ENCODE measurements at places on chromosomes 11 and 22.

DNA sequence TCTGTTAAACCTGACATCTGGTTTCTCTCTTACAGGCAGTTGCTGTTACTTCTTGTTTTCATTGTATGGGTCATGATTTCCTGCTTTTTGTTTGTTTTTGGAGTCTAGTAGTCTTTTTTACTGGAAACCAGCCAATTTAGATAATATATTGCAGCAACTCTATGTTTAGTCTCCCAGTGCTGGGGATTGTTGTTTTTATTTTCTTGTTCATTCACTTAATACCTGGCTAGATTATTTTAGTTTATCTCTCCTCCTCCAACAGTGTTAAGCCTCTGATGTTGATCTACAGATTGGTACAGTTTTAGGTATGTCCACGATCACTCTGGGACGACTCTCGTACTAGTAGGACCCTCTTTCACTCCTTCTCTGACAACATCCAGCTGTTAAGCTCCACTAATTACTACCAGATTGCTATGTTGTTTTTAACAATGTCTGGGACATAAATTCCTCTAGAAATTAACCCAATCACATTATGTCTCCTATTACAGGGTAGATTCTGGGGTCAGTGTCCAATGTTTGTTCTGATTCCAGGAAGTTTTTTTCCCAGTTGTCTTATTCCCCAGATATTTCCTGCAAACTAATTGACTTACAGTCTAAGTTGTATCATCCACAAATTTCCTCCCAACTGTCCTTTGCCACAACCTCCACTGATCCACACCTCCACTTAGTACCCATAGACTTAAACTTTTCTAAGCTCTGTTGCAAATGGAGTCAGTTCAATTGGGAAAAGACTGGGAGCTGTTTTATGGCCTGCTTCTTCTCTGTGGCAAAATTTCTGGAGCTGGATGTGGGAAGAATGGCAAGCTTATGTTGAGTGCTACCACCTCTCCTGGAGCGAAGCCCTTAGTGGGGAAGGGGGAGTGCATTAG lies 1280.6 kb upstream of the CNTN5 start:
- peak overlapping the region; percentile 6 for H3K27ac ChIP-seq
- no peaks in the 10 kb centered on the region for H3K27me3 ChIP-seq
- no peak for DNase-seq
- H3K4me1 ChIP-seq, result no peaks in the 10 kb centered on the region

GRCh38 chr11:45142241-45143055 lies 4.0 kb upstream of the PRDM11 start:
- DNase-seq, result no peak
- H3K4me3 ChIP-seq, result no peak overlapping the region
- H3K36me3 ChIP-seq, result no peaks in the 10 kb centered on the region

DNA sequence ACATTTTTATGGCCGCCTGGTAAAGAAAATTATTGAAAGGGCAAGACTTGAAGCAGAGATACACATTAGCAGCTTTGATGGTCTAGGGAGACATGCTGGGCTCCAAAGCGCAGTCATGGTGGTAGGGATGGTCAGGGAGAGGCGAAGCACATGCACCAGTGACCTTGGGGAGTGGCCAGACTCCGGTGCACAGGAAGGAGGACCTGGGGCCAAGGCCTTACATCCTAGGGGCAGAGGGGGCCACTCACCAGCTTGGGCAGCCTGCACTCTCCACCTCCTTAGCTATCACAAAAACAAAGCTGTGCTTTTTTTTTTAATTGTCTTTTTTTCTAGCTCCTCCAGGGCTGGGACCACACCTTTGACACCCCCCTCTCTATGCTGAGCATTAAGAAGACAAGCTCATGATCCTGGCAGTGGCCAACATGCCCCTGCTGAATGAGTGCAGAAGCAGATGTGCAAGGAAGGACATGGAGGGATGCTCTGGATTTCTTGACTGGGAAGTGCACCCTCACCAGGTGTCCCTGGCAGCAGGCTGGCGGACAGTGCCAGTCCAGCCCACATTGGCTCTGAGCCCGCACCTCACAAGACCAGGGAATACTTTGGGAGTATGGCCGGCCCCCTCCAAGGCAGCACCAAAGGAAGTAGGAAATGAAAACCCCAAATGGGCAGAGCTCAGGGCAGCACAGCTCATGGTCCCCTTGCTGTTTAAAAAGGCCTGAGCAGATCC lies 619.9 kb downstream of the TBC1D22A start:
- no peaks in the 10 kb centered on the region for H3K36me3 ChIP-seq
- no peak overlapping the region for H3K4me3 ChIP-seq
- H3K4me1 ChIP-seq, result no peaks in the 10 kb centered on the region
- DNase-seq, result peak; percentile 7
- H3K27ac ChIP-seq, result no peak overlapping the region

- H3K4me3 ChIP-seq, result no peak overlapping the region
- no peak for DNase-seq
- H3K4me1 ChIP-seq, result no peaks in the 10 kb centered on the region
- no peaks in the 10 kb centered on the region for H3K36me3 ChIP-seq
- H3K27ac ChIP-seq, result no peak overlapping the region
- H3K27me3 ChIP-seq, result no peaks in the 10 kb centered on the region
Measured at GRCh38 chr11:124036666-124037065, 4.5 kb downstream of the OR10G7 start.

- no peak for DNase-seq
- H3K27me3 ChIP-seq, result 0 out of 2 replicates have a peak, but pooled peaks cover 1% of the 10 kb centered on the region
- H3K4me1 ChIP-seq, result no peaks in the 10 kb centered on the region
- H3K36me3 ChIP-seq, result no peaks in the 10 kb centered on the region
- H3K4me3 ChIP-seq, result no peak overlapping the region
- no peak overlapping the region for H3K27ac ChIP-seq
Measured at GRCh38 chr11:129348813-129349212, 26.8 kb upstream of the BARX2 start.

Data from Caco-2 (cell line).